ENCODE measurements at places on chromosomes 3 and 15.

- DNase-seq = no peak
Measured at GRCh38 chr3:121835465-121835801, 424 bp downstream of the EAF2 start.

DNA sequence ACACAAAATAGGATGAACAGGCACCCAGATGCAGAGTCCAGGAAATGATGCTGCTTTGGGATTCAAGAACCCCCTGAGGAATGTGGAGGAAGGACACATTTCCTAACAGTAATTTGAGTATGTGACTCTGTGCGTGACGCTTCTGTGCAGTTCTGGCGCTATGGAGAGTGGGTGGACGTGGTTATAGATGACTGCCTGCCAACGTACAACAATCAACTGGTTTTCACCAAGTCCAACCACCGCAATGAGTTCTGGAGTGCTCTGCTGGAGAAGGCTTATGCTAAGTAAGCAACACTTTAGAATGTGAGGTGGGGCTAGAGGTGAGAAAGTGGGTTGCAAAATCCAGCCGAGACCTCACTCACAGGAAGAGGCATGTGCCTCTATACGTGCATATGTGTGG is 28.3 kb downstream of the CAPN3 start:
- DNase-seq = no peak

GRCh38 chr3:73192036-73192738 is 130.7 kb downstream of the EBLN2 start:
- no peak for DNase-seq

- no peak for DNase-seq
Measured at GRCh38 chr3:135771760-135772159, 193.8 kb upstream of the PPP2R3A start.

- no peak for DNase-seq
Measured at GRCh38 chr3:22318325-22318724, 567.3 kb upstream of the ZNF385D start.

DNA sequence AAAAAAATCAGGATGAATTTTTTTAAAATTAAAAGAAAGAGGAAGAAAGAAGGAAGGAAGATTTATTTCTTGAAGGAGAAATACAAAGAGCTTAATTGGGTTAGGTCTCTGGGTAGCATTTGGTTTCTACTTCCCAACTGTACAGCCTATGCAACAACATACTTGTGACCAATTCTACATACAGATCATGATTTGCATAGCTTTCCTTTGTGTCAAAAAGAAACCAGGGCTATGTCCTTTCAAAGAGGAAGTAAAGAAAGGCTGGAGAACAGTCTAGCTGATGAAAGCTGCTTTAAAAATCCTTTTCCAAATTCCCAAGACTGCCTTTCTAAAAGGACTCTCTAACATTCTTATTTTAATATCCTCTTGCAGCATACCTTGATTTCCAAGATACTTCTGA is 6.1 kb upstream of the HGD start:
- no peak for DNase-seq

GRCh38 chr15:101201411-101202174 is 50.3 kb downstream of the CHSY1 start:
- peak; percentile 44 for DNase-seq

DNA sequence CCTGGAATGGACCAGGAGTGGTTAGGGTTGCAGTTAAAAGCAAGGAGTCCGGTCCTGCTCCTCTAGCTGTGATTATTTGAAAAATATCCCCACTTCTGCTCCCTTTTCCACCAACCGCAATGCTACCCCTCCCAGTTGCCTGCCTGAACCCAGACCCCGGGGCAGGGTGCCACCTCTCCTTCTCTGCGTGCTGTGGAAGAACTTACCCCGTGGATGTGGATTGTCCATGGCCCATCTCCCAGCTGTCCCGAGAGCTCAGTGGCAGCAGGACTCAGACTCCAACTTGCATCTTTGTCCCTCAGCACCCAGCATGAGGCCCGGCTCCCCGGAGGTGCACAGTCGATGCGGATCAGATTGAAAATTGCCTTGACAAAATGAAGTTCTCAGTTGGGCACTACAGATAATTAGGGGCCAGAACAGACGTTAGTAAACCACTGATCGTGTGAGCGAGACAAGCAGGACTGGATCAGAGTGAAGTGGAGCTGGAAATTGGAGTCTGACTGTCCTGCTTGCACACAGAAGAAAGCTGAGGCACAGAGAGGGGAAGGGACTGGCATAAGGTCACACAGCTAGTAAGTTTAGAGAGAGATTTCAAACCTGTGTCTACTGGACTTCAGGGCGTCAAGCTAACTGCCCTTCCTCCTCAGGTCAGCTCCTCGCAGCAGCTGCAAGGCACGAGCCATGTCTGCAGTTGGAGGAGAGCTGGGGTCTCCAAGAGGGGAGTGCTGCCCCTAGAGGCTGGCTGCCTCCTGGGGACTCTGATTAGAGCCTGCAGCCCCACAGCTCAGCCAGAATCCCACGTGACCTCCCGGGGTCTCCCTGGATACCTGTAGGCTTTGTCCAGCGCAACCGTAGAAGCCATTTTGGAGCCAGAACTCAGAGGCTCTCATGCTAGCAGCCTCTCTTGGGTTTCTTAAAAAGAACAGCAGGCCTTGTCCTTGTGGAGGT is 14.7 kb downstream of the SLC6A1 start:
- no peak for DNase-seq

- no peak for DNase-seq
Measured at GRCh38 chr3:148879256-148879655, 14.2 kb downstream of the CPA3 start.

DNA sequence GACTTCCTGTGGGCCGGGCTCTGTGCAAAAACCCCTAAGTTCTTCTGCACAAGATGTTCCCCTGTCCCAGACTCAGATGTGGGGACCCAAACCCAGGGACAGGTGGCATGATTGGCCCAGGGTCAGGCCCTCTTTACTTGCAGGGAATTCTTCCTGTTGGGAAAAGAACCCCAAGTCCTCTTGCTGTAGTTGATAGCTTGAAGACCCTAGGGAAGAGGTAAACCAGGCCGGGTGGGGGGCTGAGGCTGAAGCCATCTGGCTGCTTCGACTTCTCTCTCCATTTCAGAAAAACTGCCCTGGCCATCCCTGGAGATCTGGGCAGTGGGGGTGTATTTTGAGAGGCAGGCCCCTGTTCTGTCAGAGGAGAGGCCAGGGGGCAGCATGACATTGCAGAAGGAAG is 23.5 kb downstream of the SSUH2 start:
- no peak for DNase-seq

- no peak for DNase-seq
Measured at GRCh38 chr3:190051641-190052040, 69.1 kb downstream of the P3H2 start.

GRCh38 chr3:13414040-13414729 is 5.9 kb downstream of the NUP210 start:
- peak; percentile 60 for DNase-seq

DNA sequence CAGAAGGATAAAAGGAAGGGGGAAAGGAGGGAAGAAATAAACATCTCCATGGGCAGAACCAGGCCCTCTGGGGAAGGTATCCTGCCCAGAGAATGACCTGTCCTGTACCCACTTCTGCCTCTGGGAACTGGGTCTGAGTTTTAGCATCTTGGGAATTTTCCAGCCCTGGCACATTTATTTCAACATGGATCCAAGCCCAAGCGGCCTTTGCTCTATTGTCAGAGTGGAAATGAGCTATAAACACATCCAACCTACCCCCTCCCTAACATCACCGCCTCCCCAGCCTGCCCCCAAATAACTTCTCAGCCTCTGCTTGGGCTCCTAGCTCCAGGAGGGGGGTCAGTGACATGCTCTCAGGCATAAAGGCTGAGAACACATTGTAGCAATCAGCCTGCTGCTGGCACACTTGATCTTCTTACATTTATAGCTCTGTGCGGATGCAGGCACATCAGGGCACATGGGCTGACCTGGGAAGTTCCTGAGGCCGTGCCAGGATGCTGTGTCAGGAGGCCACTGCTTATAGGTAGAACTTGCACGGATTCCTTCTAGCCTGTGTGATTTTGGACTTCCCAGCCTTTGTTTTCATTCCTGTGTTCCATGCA is 4.6 kb upstream of the OXTR start:
- no peak for DNase-seq

DNA sequence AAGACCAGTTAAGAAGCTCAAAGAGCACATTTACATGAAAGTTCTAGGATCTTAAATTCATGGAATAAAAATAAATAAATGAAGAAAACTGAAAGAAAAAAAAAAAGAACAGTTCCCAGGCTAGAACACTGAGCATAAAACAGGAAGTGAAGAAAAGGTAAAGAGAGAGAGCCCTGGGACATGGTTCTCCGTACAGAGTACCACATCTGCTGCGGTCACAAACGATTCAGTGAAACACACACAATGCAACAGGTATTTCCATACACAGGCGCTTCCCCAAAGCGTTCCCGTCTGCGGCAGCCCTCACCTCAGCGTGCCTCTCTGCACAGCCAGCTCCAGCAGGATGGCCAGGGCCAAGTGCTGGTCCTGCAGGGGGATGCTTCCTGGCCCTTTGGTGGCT is 49.4 kb downstream of the HERC2 start:
- no peak for DNase-seq

GRCh38 chr15:86054338-86054737 is 25.3 kb upstream of the AGBL1 start:
- DNase-seq = no peak

GRCh38 chr3:72659596-72659995 is 188.6 kb downstream of the SHQ1 start:
- no peak for DNase-seq

GRCh38 chr3:135779590-135780235 is 185.8 kb upstream of the PPP2R3A start:
- DNase-seq = no peak

DNA sequence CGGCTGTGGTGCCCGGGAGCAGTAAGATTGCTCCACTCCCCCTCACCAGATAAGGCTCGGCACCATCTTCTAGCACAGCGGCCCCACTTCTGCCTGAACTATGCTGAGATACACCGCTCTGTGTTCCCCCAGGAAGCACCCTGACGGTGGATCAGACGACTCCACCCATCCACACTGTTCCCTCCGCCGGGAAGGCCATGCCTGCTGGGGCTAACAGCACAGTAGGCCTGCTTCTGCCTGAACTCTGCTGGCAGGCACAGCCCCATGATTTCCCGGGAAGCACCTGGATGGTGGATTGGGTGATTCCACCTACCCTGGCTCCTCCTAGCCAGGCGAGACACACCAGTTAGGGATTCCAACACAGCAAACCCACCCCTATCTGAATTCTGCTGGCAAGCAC is 36.3 kb upstream of the PPM1L start:
- no peak for DNase-seq

DNA sequence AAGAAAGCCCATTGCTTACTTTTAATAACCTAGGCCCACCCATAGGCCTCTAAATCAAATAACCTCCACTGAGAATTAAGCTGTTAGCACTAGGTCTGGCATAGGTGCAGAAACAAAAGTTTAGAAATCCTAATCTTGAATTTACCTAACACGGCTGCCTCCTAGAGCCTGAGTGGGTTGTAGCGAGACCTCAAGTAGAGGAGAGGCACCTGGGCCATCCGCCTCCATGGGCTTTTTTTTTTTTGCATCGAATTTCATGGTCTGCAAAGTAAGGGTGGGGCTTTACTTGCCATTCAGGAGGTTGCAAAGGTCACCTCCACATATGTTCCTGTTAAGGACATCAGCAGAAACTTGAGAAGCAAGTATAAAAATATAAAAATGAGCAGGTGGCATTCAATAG is 6.6 kb upstream of the TPM1 start:
- no peak for DNase-seq

- no peak for DNase-seq
Measured at GRCh38 chr15:92653836-92654539, 1.6 kb downstream of the FAM174B start.

GRCh38 chr15:94673801-94674200 is 442.4 kb downstream of the MCTP2 start:
- DNase-seq = no peak

GRCh38 chr3:190621927-190622326 is 108.0 kb downstream of the IL1RAP start:
- no peak for DNase-seq

DNA sequence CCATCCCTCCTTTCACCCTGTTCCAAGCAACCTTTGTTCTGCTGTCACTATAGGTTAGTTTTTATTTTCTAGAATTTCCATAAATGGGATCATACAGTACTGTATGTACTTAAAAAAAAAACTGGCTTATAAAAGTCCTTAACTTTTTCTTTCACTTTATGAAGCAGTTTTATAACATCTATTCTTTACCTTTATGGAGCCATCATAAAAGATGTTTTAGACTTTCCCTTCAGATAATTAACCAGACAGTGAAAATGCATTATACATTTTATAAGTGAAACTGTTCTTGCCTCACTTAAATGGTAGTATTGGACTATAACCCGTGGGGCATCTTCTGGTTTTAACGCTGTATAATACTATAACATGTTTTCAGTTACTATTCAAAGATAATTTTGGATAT is 26.2 kb downstream of the PLS1 start:
- no peak for DNase-seq

DNA sequence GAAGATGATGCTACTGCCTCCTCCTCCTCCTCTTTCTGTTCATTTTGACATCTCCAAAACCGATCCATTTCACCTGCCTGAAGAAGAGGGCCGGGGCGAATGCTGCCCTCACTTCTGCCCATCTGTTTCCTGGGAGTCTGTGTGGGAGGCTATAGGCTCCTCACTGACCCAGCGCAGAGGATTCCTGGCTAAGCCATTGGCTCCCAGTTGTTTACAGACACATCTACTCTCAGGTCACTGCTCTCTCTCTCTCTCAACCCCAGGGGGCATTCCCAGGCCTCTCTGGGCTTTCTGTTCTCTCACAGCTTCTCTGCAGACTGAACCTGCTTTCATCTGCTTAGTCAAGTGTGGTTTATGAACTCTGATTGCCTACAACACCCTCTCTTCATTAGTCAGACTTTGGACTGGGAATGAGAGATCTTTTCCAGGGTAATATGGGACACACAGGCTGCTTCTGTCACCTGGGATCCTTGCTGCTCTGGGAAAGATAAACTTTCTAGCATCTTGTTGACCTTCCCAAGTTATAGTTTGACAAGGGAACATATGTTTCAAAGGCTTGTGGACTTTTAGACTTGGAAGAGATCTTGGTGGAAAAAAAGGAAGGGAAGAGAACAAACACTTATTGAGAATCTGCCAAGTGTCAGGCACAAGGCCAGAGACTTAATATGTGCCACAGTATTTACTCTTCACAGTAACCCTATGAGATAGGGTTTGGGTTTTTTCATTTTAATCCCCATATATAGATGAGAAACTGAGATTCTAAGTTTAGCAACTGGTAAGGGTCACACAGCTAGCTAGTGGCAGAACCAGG is 30.2 kb upstream of the USP3 start:
- peak; percentile 74 for DNase-seq

DNA sequence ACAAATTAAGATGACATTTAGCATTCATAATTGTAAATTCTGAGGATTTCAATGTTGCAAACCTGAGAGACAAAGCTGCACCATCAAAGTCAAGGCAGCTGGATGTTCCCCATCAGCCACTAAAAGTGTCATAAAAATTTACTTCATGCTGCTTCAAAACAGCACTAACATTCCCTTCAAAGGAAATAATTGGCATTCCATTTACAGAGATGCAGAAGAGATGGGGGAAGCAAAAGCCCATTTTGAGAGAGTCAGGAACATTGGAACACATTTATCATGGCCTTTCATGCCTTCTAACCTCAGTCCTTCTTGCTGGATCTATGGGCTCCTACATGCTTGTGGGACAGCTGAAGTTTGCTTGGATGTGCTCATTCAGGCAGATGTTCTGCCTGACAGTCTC is 6.4 kb upstream of the TMEM158 start:
- DNase-seq = no peak

GRCh38 chr15:90320062-90320884 is 31.8 kb upstream of the ZNF774 start:
- peak; percentile 70 for DNase-seq

- DNase-seq = no peak
Measured at GRCh38 chr3:167615030-167615429, 38.7 kb downstream of the WDR49 start.
